ENCODE measurements at places on chromosomes 16 and 17.

DNA sequence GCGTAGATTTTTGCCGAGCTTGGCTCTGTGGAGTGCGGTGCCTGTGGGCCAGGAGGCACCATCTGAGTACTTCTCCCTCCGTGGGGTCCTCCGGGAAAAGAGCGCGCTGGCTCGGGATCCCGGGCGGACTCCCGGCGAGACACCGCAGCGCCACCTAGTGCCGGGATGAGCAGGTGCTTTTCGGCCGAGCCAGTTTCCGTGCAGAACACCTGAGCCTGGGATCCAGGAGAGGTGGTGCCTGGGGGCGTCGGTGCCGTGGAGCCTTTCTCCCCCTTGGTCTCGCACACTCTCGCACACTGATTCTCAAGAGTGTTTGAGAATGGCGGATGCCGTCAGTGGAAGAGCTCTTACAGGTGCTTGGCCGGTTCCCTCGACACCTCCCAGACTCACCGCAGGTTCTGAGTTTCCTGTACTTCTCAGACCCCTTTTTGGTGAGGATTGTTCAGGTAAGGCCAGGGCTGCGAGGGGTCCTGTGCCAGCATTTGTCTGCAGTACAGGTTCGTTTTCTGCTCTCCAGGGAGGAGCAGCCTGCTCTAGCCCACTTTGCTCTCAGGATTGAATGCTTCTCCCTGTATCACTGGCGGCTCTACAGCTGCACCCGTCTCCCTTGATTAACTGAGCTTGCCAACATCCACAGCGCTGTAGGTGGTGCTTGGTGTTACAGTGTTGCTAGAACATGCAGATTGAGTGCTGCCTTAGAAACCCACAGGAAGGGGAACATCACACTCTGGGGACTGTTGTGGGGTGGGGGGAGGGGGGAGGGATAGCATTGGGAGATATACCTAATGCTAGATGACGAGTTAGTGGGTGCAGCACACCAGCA is 23.3 kb downstream of the TBCD start:
- no peaks in the 10 kb centered on the region for H3K27me3 ChIP-seq
- peak; percentile 42 for DNase-seq
- peaks cover 53% of the 10 kb centered on the region for H3K36me3 ChIP-seq
- no peak overlapping the region for H3K4me3 ChIP-seq

- no peaks in the 10 kb centered on the region for H3K36me3 ChIP-seq
- H3K4me3 ChIP-seq: no peak overlapping the region
- DNase-seq: no peak
- H3K27ac ChIP-seq: no peak overlapping the region
These were observed 9.4 kb downstream of the C17orf100 start for GRCh38 chr17:6660805-6661463.

DNA sequence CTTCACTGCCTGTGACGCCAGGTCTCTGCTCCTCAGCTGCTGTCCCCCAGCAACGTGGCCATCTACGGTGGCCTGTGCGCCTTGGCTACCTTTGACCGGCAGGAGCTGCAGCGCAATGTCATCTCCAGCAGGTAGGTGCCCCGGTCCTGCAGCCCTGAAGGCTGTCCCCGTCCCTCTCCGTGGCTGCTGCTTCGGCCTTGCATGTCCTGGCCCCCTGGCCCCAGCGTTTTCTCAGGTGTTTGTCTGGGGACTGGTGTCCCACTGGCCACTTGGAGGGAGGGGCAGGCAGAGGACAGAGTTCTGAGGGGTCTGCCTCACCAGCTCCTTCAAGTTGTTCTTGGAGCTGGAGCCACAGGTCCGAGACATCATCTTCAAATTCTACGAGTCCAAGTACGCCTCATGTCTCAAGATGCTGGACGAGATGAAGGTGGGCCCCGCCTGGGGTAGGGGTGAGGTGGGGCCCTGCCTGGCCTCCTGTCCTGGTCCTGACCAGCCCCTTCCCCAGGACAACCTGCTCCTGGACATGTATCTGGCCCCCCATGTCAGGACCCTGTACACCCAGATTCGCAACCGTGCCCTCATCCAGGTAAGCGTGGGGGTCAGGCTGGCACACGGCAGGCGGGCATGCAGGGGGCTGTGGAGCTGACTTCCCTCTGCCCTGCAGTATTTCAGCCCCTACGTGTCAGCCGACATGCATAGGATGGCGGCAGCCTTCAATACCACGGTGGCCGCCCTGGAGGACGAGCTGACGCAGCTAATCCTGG is 4.4 kb downstream of the GPS1 start:
- no peaks in the 10 kb centered on the region for H3K27me3 ChIP-seq
- no peak overlapping the region for H3K4me3 ChIP-seq
- H3K4me1 ChIP-seq: peaks cover 20% of the 10 kb centered on the region
- H3K36me3 ChIP-seq: peaks cover 89% of the 10 kb centered on the region

DNA sequence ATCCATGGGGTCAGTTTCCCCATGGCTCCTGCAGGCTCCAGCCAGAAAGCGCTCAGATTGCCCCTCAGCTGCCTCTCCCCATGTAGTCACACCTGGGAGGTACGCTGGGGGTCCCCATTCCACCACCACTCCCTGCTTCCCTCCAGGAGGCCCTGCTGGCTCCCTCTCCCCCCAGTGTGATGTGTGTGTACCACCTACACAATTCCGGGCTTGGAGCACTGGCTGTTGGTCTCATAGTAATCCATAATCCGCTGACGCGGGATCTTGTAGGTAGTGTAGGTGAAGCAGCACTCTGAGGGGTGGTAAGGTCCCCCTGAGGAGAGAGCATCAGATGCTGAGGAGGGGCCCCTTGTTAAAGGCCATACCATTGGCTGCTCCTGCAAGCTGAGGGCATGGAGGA is 2.4 kb downstream of the CCL14 start:
- no peak overlapping the region for H3K4me3 ChIP-seq
- no peak for DNase-seq
- no peaks in the 10 kb centered on the region for H3K4me1 ChIP-seq
- no peaks in the 10 kb centered on the region for H3K36me3 ChIP-seq
- no peaks in the 10 kb centered on the region for H3K27me3 ChIP-seq

DNA sequence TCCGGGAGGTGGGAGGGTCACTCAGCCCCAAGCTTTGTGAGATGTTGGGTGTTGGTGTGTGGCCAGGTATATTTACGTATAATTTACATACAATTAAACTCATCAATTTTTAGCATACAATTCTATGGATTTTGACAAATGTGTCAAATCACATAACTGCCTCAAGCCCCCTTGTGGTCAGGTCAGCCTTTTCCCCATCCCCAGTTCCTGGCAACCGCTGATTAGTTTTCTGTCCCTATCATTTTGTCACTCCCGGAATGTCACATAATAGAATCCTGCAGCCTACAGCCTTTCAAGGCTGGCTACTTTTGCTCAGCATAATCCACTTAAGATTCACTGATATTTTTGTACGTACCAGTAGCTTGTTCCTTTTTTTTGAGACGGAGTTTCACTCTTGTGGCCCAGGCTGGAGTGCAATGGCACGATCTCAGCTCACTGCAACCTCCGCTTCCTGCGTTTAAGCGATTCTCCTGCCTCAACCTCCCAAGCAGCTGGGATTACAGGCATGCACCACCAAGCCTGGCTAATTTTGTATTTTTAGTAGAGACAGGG is 19.3 kb upstream of the RAI1 start:
- no peak for DNase-seq
- no peak overlapping the region for H3K4me3 ChIP-seq
- peaks cover 16% of the 10 kb centered on the region for H3K4me1 ChIP-seq
- H3K36me3 ChIP-seq: no peaks in the 10 kb centered on the region
- H3K27ac ChIP-seq: no peak overlapping the region

GRCh38 chr17:67221062-67221998 is 23.7 kb downstream of the HELZ start:
- no peaks in the 10 kb centered on the region for H3K27me3 ChIP-seq
- no peak overlapping the region for H3K4me3 ChIP-seq
- H3K4me1 ChIP-seq: no peaks in the 10 kb centered on the region
- H3K36me3 ChIP-seq: peaks cover 49% of the 10 kb centered on the region

GRCh38 chr17:77432034-77432661 is 291.4 kb downstream of the SEC14L1 start:
- H3K36me3 ChIP-seq: peaks cover 44% of the 10 kb centered on the region
- no peak overlapping the region for H3K4me3 ChIP-seq
- no peak overlapping the region for H3K27ac ChIP-seq
- H3K4me1 ChIP-seq: peaks cover 78% of the 10 kb centered on the region
- DNase-seq: no peak

- H3K4me3 ChIP-seq: no peak overlapping the region
- H3K27ac ChIP-seq: no peak overlapping the region
- no peaks in the 10 kb centered on the region for H3K4me1 ChIP-seq
- peaks cover 20% of the 10 kb centered on the region for H3K27me3 ChIP-seq
These were observed 48.4 kb upstream of the PABPN1L start for GRCh38 chr16:88914750-88915368.

DNA sequence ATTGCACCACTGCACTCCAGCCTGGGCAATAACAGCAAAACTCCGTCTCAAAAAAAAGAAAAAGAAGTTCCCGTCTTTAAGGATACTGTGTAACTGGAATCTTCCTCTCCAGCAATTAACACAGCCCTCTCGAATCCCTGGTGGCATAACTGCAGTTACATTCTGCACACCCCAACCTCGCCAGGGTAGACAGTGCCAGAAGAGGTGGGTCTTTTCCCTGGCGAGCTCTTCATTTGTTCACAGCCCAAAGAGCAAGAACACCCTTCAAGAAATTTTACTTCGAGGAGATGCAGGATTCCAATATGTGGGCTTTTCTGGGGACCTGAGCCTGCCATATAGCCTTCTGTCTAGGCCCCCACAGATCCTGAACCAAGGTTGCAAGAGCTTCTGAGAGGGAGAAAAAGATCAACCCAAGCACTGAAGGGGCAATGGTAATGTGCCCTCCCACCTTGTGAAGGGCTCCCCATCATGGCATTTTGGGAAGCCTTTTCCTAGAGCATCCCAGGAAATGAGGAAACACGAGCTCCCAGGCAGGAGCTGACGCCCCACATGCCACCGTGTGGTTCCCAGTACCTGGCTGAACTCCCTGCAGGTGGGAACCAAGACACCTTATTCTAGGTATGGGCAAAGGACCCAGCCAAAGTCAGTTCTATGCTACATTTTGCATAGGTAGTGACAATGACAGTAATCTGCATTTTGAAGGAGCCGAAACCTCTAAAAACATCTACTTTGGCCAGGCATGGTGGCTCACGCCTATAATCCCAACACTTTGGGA is 26.9 kb downstream of the TK2 start:
- peaks cover 29% of the 10 kb centered on the region for H3K36me3 ChIP-seq
- H3K4me1 ChIP-seq: peaks cover 11% of the 10 kb centered on the region
- DNase-seq: no peak
- no peaks in the 10 kb centered on the region for H3K27me3 ChIP-seq

DNA sequence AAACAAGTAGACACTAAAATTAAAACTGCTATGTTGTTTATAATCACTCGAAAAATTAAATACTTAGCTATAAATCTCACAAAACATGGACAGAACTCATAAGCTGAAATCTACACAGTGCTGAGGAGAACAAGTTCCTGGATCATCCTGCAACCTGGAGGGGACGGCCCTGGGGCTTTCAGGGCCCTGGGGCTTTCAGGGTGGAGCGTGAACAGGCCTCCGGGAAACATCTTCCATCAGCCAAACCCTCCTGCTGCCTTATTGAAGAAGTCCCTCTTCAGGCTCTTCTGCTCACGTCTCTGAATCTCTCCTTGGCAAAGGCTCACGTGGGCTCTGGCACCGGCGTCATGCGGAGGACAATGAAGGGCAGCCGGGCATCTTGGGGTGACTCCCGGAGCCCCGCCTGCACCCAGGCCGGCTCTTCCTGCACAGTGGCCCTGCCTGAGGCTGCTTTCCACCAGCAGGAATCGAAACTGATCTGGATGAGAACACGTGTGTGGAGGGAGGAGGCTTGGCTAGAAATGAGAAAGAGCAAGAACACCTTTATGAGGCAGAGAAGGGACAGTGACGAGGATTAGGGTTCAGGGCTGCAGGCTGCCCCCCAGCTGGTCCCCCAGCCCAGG is 127.3 kb downstream of the CDRT15L2 start:
- no peak for DNase-seq
- H3K36me3 ChIP-seq: no peaks in the 10 kb centered on the region
- H3K4me3 ChIP-seq: no peak overlapping the region
- H3K27ac ChIP-seq: no peak overlapping the region
